ENCODE measurements at places on chromosomes 5 and 9. TPM values are rescaled to one million over a fixed set of nuclear protein-coding genes. Genes with fewer than 3 reads are reported as not detected.

Gene ZBTB26
- polyA plus RNA-seq, result 7.0 TPM

DNA sequence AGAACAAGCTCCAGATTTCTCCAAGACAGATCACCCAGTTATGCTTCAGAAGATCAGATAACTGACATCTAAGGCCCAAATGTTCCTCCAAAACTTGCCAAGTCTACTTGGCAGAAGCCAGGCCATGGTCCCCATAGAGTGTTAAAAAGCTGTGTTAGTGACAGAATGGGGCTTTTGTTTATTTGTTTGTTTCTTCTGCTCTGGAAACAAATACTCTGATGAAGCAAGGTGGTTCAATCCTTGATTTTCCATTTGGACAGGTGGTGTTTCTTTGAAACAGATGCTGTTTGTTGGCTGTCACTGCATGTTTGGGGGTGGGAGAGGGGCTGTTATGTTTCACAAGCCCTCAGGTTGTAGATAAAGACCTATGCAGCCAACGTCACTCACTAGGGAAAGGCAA, 264.0 kb downstream of the FAM114A2 start:
- H3K4me3 ChIP-seq, result no peak overlapping the region
- H3K36me3 ChIP-seq, result no peaks in the 10 kb centered on the region
- H3K4me1 ChIP-seq, result no peaks in the 10 kb centered on the region
- no peak for DNase-seq
- H3K27ac ChIP-seq, result no peak overlapping the region

DNA sequence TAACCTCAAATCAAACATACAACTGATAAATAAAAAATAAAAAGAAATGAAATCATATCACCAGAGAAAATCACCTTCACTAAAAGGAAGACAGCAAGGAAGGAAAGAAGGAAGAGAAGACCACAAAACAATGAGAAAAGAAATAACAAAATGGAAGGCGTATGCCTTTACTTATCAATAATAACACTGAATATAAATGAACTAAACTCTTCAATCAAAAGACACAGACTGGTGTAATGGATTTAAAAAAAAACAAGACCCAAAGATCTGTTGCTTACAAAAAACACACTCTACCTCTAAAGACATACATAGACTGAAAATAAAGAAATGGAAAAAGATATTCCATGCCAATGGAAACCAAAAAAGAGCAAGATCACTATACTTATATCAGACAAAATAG, 60.3 kb downstream of the ERP44 start:
- H3K36me3 ChIP-seq, result peaks cover 11% of the 10 kb centered on the region
- H3K27me3 ChIP-seq, result no peaks in the 10 kb centered on the region
- no peak overlapping the region for H3K4me3 ChIP-seq
- no peaks in the 10 kb centered on the region for H3K4me1 ChIP-seq
- no peak for DNase-seq
- no peak overlapping the region for H3K27ac ChIP-seq

- peaks cover 58% of the 10 kb centered on the region for H3K36me3 ChIP-seq
- peak overlapping the region; percentile 84 for H3K4me3 ChIP-seq
- peaks cover 94% of the 10 kb centered on the region for H3K4me1 ChIP-seq
- DNase-seq, result no peak
These were observed 9.9 kb downstream of the CCDC69 start for GRCh38 chr5:151213803-151214613.

GRCh38 chr5:151094030-151094851, 13.4 kb upstream of the TNIP1 start:
- peaks cover 49% of the 10 kb centered on the region for H3K4me1 ChIP-seq
- H3K27ac ChIP-seq, result peak overlapping the region; percentile 23
- DNase-seq, result no peak
- H3K27me3 ChIP-seq, result no peaks in the 10 kb centered on the region
- peaks cover 11% of the 10 kb centered on the region for H3K36me3 ChIP-seq

Gene PITX1
- 0.46 TPM for polyA plus RNA-seq

DNA sequence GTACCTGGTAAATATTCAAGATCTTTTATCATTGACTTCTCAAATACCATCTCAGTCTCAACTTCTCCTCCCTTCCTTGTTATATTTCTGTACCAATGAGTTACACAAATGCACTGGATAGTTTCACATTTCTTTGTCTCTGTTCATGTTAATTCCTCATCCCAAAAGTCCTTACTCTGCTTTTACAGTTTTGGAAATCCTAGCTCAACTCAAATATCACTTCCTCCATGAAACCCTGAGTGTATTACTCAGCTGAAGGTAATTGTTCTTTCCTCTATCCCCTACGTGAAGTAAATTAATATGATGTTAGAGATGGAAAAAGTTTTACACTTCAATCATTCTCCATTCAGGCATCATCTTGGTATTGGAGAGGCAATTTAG, 241.5 kb downstream of the TLE4 start:
- H3K4me3 ChIP-seq, result no peak overlapping the region
- H3K27ac ChIP-seq, result no peak overlapping the region
- DNase-seq, result no peak
- H3K36me3 ChIP-seq, result no peaks in the 10 kb centered on the region

DNA sequence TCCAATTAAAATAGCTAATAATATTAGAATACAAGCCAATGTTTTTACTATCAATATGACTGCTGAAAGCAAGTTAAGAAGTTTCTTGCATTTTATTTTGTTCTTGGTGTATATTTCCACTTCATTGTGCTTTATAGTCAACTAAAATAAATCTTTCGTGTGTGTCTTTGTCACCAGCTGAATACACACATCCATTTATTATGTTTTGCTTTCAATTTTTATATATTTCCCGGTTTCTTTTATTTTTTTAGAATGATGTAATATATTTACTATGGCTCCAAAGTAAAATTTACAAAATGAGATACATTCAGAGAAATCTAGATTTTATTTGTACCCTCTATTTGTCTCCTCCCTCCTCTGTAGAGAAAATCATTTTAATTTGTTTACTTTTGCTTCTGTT, 495.9 kb upstream of the PAPPA start:
- no peak for DNase-seq
- no peak overlapping the region for H3K4me3 ChIP-seq

DNA sequence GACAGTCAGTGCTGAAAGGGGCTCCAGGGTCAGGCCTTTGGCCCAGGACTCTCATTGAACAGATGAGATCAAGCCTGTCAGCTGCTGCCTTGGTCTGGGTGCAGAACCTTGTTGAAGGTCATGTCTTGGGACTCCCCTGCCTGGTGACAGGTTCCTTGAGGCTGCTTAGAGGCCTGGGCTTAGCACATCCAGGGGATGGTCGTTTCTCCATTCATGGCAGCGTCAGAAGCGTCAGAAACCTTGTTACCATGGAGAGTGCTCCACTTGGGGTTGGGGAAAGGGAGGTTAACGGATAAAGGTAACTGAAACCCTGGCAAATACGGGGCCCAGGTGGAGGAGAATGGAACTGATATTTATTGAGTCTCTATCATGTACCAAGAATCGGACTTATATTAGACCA, 8.8 kb downstream of the ARPC5L start:
- H3K27ac ChIP-seq, result peak overlapping the region; percentile 89
- H3K4me1 ChIP-seq, result peaks cover 18% of the 10 kb centered on the region
- peak overlapping the region; percentile 87 for H3K4me3 ChIP-seq
- no peaks in the 10 kb centered on the region for H3K27me3 ChIP-seq
- H3K36me3 ChIP-seq, result peaks cover 30% of the 10 kb centered on the region

Gene C5orf52
- polyA plus RNA-seq, result not detected

Gene ELOVL7
- polyA plus RNA-seq, result 5.4 TPM

Gene C7
- 31.0 TPM for polyA plus RNA-seq

DNA sequence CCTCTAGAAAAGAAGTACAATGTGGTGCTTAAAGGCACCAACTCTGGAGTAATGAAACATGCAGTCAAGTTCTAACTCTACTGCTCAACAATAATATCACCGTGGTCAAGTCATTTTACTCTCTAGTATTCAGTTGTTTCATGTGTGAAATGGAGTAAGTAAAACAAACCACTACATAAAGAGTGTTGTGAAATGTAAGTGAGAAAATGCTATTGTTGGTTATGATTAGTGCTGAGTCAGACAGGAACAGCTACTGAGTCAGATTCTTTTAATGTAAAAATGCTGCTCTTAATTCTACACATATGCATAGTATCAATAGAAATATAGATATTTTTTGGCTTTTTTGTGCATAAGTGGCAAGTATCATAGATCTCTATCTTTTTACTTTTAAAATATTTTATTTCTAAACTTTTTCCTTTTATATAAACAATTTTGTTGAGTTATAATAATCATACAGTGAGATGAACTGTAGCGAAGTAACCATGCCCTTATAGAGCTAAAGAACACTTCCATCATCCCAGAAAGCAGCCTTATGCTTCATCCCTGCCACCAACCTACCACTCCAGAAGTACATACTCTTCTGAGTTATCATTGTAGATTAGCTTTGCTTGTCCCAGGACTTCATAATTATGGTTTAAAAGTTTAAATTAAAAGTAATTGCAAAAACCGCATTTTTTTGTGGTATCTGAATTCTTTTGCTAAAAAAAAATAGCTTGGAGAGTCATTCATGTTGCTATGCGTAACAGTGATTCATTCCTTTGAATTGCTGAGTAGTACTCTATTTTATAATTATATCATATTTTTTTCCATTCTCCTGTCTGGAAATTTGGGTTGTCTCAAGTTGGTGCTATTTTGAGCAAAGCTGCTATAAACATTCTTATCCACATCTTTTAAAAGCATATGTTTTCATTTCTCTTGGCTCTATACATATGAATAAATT, 548.2 kb upstream of the CLINT1 start:
- no peaks in the 10 kb centered on the region for H3K4me1 ChIP-seq
- H3K27me3 ChIP-seq, result no peaks in the 10 kb centered on the region
- no peak overlapping the region for H3K27ac ChIP-seq
- DNase-seq, result no peak

Gene TTC16
- 0.18 TPM for polyA plus RNA-seq

Gene GAPT
- 3.1 TPM for polyA plus RNA-seq

Gene CDC20B
- polyA plus RNA-seq, result 0.27 TPM

- no peak for DNase-seq
- no peak overlapping the region for H3K27ac ChIP-seq
- H3K36me3 ChIP-seq, result peaks cover 2% of the 10 kb centered on the region
- no peaks in the 10 kb centered on the region for H3K4me1 ChIP-seq
- H3K27me3 ChIP-seq, result no peaks in the 10 kb centered on the region
These were observed 15.9 kb downstream of the RETREG1 start for GRCh38 chr5:16600946-16601345.

Gene HTR4
- polyA plus RNA-seq, result 0.05 TPM

DNA sequence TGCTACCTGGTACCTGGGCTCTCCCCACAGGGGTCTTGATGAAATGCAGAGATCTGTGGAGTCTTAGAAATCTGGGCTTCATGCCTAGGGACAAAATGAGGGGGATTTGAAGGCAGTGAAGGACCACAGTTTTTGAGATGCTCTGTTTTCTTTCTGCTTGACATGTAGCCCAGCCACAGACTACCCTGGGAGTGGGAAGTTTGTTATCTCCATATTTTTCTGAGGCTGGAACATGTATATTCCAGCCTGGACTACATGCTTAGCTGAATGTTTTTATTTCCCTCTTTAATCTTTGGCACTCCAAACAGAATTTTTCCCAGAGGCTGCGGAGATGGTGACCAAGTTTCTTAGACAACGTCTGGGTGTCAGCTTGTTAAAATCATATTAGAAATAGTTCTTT, 252.9 kb downstream of the PAPPA start:
- no peaks in the 10 kb centered on the region for H3K36me3 ChIP-seq
- DNase-seq, result no peak
- no peak overlapping the region for H3K27ac ChIP-seq
- H3K4me1 ChIP-seq, result no peaks in the 10 kb centered on the region
- H3K4me3 ChIP-seq, result no peak overlapping the region

GRCh38 chr5:78591972-78592700, 56.4 kb downstream of the LHFPL2 start:
- no peaks in the 10 kb centered on the region for H3K36me3 ChIP-seq
- no peak overlapping the region for H3K4me3 ChIP-seq
- DNase-seq, result no peak
- H3K27me3 ChIP-seq, result no peaks in the 10 kb centered on the region
- no peak overlapping the region for H3K27ac ChIP-seq
- peaks cover 5% of the 10 kb centered on the region for H3K4me1 ChIP-seq

Gene NFIB
- polyA plus RNA-seq, result 12.4 TPM

GRCh38 chr9:134431095-134431494, 104.8 kb downstream of the RXRA start:
- peaks cover 20% of the 10 kb centered on the region for H3K4me1 ChIP-seq
- DNase-seq, result no peak
- no peak overlapping the region for H3K4me3 ChIP-seq
- H3K27me3 ChIP-seq, result no peaks in the 10 kb centered on the region

DNA sequence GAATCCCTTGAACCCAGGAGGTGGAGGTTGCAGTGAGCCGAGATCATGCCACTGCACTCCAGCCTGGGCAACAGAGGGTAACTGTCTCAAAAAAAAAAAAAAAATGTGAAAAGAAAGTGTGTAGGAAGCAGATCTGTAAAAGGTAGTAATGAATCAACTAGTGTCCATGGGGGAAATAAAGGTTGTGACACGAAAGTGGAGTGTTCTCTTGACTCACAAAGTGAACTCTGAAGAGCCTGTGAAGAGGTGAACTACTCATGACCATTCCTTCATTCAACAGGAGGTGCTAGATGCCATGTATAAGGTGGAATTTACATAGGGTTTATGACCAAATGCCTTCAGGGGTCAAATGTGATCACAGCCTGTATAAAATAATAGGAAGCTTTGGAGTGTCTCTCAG, 12.8 kb downstream of the IQGAP2 start:
- no peaks in the 10 kb centered on the region for H3K36me3 ChIP-seq
- no peaks in the 10 kb centered on the region for H3K27me3 ChIP-seq
- no peaks in the 10 kb centered on the region for H3K4me1 ChIP-seq
- no peak overlapping the region for H3K4me3 ChIP-seq

DNA sequence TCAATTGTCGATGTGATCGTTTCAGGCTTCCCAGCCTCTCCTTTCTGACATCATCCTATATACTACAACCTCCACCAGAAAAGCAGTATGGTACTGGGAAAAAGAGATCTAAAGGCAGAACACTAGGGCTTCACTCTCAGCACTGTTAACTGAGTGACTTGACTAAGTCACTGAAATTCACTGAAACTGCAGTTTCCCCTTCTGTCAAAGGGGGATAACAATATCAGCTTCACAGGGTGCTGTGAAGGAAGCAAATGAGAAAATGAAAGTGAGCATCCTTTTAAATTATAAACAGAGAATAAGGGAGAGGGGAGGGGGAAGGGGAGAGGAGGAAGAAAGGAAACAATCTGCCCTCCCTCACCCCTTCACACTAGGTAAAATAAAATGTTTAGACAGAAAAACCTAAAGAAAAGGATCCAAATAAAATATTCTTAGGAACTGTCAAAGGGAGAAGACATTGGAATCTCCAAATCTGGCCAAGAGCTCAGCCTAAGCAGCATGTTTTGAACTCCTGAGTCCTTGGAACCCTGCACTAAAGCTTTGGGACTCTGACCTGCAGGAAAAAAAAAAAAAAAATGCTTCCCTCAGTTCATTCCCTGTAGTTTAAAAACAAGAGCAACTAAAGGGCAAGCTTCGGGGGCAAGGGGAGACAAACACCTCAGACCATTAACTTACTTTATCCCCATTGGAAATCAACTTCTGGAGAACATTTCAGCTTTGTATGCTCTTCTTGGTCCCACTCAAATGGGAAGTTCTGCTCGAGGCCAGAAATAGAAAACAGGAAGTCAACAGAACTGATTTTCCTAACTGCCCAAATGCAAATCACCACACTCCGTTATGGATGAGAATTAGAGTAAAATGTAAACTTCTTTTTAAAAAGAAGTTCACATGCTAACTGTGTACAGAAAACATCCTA, 178.3 kb downstream of the DEPDC1B start:
- DNase-seq, result no peak
- H3K4me3 ChIP-seq, result no peak overlapping the region
- no peaks in the 10 kb centered on the region for H3K36me3 ChIP-seq

Data from thymus (tissue), 14 donors.